ENCODE measurements at places on chromosomes 13 and 19.
A peak's percentile ranks its signal among the peaks of the same experiment; 100 is the strongest.

GRCh38 chr13:72651144-72651543 is 76.3 kb downstream of the MZT1 start:
- no peak for DNase-seq

DNA sequence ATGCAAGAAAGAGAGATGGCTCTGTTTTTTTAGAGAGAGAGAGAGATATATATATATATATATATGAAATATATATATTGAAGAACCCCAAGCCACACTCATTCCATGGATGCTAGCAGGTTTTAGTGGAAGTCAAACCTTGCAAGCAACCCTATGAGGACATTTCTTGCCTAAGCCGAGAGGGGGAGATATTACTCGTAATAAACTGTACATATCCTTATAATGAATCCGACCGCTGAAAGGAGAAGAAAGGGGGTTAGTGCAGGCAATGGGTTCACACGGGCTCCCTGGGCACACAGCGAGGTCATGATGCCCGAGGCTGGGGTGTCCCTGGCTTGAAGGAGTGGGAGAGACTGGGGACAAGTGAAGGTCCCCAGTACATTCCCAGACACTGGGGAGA is 78.3 kb downstream of the IER2 start:
- no peak for DNase-seq

DNA sequence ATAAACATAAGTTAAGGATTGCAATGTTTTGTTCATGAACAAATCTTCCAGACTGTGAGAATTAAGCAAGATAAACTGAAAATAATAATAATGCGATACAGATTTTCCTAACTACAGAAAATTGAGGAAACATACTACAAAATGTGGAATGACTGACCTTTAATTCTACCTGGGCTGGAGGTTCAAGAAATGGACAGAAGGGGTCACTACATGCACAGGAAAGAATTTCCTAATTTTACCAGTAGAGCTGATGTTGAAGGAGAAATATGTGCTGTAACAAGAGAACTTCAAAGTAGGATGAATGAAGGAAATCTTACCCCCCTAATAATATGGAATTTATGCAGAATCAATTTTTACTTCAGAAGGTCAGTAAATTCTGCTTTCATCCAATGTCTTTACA is 62.3 kb downstream of the ZNF627 start:
- DNase-seq = no peak

- no peak for DNase-seq
Observed at GRCh38 chr13:111550062-111550461, 229.6 kb downstream of the TEX29 start.

DNA sequence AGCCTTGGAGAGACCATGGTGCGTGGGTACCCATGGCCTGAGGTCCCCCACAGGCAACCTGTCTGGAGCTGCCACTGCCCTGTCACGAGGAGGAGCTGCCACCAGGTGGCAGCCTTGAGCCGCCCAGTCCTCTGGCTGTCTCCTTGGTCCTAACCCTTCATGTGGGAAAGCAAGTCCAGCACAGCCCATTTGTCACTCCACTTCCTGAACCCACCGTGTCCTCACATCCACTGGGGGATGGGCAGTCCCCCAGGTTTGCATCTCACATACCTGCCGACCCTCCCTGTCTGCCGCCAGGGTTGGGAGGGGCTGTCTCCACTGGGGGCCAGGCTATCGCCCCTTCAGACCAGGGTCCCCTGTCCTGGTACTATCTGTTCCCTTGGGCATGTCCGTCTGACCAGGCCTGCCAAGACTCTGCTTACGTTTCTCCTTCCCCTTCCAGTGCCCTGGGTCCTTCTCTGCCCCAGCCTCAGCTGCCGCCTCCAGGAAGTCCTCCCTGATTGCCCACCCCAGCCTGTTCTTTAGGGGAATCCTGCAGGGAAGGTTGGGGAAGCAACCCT is 4.5 kb downstream of the FAM174C start:
- peak; percentile 67 for DNase-seq

GRCh38 chr13:35469806-35470525 is 6.5 kb downstream of the MAB21L1 start:
- DNase-seq = no peak

GRCh38 chr19:38769635-38770211 is 3.6 kb downstream of the LGALS7 start:
- DNase-seq = peak; percentile 86

DNA sequence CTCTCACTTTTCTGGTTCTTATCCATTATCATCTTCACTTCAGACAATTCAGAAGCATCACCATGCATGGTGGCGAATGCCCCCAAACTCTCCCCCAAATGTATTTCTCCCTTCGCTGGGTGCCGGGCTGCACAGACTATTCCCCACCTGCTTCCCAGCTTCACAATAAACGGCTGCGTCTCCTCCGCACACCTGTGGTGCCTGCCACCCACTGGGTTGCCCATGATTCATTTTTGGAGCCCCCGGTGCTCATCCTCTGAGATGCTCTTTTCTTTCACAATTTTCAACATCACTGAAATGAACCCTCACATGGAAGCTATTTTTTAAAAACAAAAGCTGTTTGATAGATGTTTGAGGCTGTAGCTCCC is 2.8 kb upstream of the F10 start:
- DNase-seq = no peak

GRCh38 chr19:32828139-32828538 is 41.4 kb downstream of the SLC7A9 start:
- DNase-seq = no peak

Measured in stimulated activated CD4-positive, alpha-beta T cell treated with anti-CD3 and anti-CD28 coated beads, Interleukin-15, amount 100 ng/mL, for 1 hour (primary cell).